Urinary bladder (tissue), 4 donors: ENCODE measurements at places on chromosomes 11 and 22.

GRCh38 chr11:44285756-44286155, 24.2 kb downstream of the ALX4 start:
- DNase-seq, result no peak

- no peak for DNase-seq
These were observed 5.8 kb upstream of the RPS6KA4 start for GRCh38 chr11:64352995-64353714.

DNA sequence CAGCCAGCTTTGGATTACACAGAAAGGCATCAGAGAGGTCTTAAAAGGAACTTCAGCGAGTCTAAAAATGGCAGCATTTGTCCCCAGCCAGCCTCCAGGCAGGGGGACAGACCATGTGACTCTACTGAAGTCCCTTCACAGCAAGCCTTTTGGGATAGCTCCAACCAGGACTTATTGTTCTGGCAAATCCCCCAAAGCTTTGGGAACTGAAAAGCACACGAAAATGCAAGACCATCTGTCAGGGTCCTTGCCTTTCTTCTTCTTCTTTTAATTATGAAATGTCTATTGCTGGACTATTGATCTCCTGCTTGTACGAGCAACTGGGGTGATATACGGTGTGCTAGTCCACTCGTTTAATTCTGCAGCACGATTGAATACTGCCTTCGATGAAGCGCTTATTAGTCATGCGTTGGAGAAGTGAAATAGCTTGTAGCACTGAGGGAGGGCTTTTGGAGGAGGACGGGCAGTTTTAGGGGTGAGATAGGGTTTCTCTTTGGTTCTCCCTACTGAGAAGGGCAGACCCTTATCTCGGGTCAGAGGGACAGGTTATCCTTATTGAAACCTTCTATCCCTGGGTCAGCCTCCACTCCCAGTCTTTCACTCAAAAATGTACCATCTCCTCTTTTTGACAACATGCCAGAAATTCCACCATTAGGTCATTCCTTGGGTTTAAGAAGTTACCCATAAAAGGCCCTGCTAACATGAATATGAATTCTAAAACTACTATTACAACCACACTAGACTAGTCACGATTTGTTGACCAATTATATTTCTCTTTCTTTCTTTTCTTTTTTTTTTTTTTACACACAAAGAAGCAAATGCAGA, 416.4 kb downstream of the MIAT start:
- DNase-seq, result no peak

DNA sequence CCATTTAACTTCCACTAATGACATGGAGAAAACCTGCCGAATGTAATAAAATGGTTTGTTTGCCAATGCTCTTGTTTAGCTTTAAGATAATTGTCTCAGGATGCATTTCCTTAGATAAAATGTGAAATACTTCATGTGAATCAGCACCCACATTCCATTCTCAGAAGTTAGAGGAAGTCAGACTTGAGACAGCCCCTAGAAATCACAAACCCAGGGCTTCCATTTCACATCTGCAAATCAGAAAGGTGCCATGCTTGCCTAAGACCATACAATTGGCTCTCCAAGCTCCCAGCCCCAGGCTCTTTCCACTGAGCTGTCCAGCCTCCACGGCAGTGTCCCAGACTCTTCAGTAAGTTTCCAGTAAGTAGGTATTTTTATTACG, 35.6 kb upstream of the ADORA2A start:
- DNase-seq, result no peak

- DNase-seq, result no peak
These were observed 142.9 kb downstream of the CRYBB2 start for GRCh38 chr22:25362215-25362882.
